ENCODE measurements at places on chromosomes 3 and 15. TPM values are rescaled to one million over a fixed set of nuclear protein-coding genes. Genes with fewer than 3 reads are reported as not detected.

Gene RPL35A
- 1,105 TPM for total RNA-seq

Gene PGBD4
- total RNA-seq = 1.2 TPM

Gene SLCO2A1
- 0.24 TPM for total RNA-seq

Gene NTRK3
- 24.0 TPM for total RNA-seq

Gene NEK10
- 0.59 TPM for total RNA-seq

Gene RHCG
- 41.8 TPM for total RNA-seq

Gene EEFSEC
- 10.2 TPM for total RNA-seq

Gene ANKRD63
- 0.46 TPM for total RNA-seq

Gene LAMB2
- 94.6 TPM for total RNA-seq

Gene MAP6D1
- total RNA-seq = 7.2 TPM

Gene AGTR1
- 0.77 TPM for total RNA-seq

Gene KCNAB1
- total RNA-seq = not detected

Gene LSAMP
- 0.14 TPM for total RNA-seq

Gene CCDC9B
- total RNA-seq = 19.3 TPM

Gene TGM5
- not detected for total RNA-seq

Gene ATP10A
- 9.8 TPM for total RNA-seq

Measured in A549 treated with Hydrocortisone at 1 μM for 4 hours (cell line).